Right hindlimb (tissue), 1 donor: ENCODE measurements at places on chromosomes 2 and 18.

GRCh38 chr2:239360421-239361310, 40.2 kb downstream of the HDAC4 start:
- no peak for DNase-seq

DNA sequence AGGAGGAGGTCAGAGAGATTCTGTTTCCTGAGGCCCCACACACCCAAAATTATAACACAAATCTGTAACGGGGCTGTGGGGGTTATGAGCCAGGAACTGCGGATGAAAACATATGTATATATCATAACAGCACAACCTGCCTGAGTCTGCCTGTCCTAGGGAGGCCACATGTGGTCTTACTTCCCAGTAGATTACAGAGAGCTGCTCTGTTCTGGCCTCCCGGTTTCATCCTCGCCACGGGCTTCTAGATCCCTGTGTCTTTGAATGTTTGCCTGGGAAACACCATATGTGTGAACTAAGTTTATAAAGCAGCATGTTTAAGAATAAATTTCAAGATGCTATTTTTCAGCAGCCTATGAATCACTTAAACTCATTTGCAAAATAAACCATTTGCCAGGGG, 124.0 kb downstream of the TMEM200C start:
- no peak for DNase-seq

GRCh38 chr2:98915751-98916358, 20.2 kb downstream of the CRACDL start:
- DNase-seq, result no peak

GRCh38 chr2:239378918-239379640, 21.7 kb downstream of the HDAC4 start:
- DNase-seq, result no peak

DNA sequence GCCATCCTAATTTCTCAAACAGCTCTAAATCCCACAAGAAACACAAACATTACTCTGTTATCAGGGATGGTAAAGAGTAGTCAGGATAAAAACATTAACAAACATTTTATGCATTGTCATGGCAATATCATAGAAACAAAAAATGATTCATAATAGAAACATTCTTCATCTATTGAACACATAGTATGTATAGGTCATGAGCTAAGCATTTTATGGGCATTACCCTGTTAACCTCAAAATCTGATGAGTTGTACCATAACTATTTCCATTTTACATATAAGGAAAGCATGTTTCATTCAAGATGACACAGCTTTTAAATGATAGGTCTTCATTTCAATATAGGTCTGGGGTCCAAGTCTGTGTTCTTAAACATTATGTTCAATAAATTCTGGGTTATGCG, 344.9 kb downstream of the RND3 start:
- no peak for DNase-seq

- no peak for DNase-seq
Measured at GRCh38 chr2:80058562-80058961, 246.0 kb downstream of the LRRTM1 start.

DNA sequence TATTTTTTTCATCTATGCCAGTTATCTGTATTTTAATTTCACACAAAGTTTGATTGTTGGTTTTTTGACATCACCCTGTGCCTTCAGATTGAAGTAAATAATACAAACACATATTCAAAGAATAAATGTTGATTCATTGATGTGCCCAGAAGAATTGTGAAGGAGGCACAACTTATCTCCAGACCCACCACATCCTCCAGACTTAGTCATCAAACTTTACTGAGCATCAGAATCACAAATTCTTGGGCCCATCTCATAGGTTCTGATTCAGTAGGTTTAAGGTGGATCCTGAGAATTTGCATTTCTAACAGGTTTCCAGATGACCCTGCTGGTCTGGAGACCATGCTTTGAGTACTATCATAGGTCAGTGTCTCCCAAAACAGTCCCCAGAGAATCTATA, 82.8 kb upstream of the PIK3C3 start:
- no peak for DNase-seq

- no peak for DNase-seq
Measured at GRCh38 chr2:119645173-119645855, 33.7 kb upstream of the TMEM177 start.

GRCh38 chr2:177595126-177595845, 202.7 kb downstream of the AGPS start:
- DNase-seq, result no peak

GRCh38 chr18:76466410-76466991, 28.5 kb downstream of the ZNF516 start:
- no peak for DNase-seq

- DNase-seq, result no peak
Measured at GRCh38 chr2:41764919-41765318, 282.9 kb upstream of the PKDCC start.
